ENCODE measurements at places on chromosomes 7 and 10.

GRCh38 chr7:127781081-127781480, 129.1 kb downstream of the SND1 start:
- DNase-seq, result no peak

- no peak for DNase-seq
Measured at GRCh38 chr7:106058928-106059324, 53.2 kb downstream of the SYPL1 start.

DNA sequence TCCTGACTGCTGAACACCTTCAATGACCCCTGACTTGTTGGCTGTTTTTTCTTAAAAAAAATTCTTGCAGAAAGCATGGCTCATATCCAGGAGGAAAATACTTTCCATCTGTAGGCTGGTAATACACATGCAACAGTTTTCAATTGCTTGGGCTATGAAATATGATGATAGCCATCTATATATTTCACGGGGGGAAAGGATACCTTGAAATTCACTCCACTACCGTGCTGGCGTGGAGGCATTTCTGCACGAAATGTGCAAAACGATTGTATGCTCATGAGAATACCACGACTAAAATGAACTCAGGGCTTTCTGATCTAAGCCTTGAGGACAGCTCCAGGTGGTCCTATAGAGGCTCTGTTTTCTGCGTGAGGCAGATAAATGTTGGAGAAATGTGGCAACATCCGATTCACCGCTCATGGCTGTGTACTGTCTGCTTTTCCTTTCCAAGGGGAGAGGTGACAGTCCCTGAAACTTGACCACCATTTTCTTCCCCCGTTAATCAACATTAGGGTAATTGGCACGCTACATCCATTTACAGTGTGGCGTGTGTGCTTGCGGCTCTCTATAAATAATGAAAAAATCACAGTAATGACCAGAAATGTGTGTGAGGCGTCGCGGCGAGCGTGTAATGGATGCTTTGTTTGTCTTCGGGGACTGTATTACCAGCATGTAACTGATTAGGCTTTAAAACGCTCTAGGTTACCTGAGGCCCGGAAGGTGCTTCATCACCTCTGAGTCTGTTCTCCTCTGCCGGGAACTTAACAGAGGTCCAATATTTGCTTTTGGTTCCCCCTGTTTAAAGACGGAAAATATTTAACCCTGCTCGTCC, 12.8 kb upstream of the CARD11 start:
- DNase-seq, result no peak

GRCh38 chr7:20172736-20173334, 44.3 kb downstream of the MACC1 start:
- DNase-seq, result peak; percentile 9

DNA sequence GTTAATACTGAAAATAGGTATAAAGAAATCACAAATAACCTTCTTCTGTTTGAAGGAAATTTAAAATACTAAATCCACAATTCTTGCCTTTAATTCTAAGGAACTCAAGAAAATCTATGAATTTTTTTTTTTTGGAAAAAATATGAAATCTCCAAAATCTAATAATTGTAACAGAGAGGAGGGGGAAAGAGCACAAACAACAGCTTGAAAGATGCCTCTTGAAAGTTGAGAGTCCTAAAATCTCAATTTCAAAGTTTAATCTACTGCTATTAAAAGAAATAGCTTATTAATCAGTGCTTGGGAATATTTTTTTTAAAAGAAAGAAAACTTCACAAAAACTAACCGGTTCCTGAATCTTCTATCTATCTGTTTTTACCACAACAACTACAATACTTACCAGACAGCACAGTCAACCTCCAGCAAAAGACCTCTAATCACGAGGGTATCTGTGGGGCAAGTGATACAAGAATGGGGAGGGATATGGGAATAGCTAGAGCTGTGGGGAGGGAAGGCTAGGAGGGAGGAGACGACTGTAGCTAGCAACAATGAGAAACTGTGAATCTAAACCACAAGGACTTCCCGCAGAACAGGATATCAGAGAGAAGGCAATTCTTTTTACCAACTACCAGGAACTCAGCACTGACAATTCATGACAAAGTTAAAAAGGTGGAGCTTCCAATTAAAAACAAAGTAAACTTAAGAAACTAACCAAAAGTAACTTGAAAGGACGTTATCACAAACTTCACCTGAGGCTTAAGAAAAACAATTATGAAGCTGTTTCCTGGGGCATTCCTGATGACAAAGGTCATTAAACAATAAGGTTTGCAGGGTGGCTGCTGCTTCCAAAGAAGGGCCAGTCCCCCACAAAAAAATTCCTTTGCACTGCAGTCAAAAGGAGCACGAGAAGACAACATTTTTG, at the start of gene USP54:
Gene USP54 (minus strand): TSS at position 462 of the 919 bp plus-strand sequence. CDS start 15,684 bp downstream, outside the sequence.
- DNase-seq, result no peak

- no peak for DNase-seq
Measured at GRCh38 chr10:45379891-45380540, 6.0 kb downstream of the ALOX5 start.

DNA sequence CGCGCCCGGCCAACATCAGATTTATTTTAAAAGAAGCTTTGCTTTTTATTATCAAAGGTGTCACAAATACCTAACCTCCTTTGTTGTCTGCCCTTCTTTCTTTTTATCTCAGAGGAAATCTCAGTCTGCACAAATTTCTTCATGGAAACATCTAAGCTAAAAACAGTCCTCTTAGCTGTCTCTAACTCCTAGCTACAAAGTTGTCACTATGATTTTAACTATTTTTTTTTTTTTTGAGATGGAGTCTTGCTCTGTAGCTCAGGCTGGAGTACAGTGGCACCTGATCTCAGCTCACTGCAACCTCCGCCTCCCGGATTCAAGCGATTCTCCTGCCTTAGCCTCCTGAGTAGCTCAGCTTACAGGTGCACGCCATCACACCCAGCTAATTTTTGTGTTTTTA, 7.3 kb downstream of the TRA2A start:
- DNase-seq, result no peak

GRCh38 chr10:20473023-20473760, 423.9 kb downstream of the NEBL start:
- DNase-seq, result no peak

GRCh38 chr7:46908770-46909169, 673.1 kb downstream of the TNS3 start:
- DNase-seq, result no peak

DNA sequence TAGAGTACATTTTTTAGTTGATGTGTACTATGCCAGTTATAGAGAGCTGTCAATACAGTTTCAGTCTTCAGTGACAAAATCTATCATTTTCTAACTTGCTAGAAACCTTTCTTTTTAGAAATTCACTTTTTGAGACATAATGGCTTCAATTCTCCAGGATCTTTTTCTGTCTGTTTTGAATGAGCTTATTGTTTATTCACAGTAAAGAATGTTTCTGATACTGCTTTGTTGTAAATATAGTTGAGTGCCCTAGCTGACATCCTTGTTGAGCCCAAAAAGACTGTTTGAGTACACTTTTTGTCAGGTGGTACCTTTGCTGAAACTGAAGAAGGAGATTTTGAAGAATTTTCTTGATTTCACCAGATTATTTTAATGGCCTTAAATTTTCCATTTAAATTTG, 139.9 kb downstream of the PPP1R9A start:
- no peak for DNase-seq

GRCh38 chr7:22219739-22220493, 137.0 kb downstream of the RAPGEF5 start:
- DNase-seq, result no peak

- no peak for DNase-seq
Measured at GRCh38 chr7:12945901-12946300, 258.5 kb downstream of the ARL4A start.

- DNase-seq, result no peak
Measured at GRCh38 chr10:126036515-126036914, 140.2 kb downstream of the FANK1 start.

GRCh38 chr7:19104811-19105210, 12.6 kb downstream of the TWIST1 start:
- no peak for DNase-seq

- no peak for DNase-seq
Measured at GRCh38 chr7:140145709-140146108, 31.1 kb downstream of the KDM7A start.

DNA sequence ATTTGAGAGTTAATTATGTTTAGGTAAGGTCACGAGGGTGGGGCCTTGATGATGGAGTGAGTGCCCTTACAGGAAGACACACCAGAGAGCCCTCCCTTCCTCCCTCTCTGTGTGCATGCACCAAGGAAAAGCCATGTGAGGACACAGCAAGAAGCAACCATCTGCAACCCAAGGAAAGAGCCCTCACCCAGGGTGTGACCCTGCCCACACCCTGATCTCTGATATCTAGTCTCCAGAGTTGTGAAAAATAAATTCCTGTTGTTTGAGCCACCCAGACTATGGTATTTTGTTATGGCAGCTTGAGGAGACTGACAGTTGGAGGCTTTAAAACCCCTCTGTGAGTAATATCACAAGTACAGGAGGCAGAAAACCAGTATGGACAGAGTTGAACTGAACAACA, 15.0 kb upstream of the MCM10 start:
- DNase-seq, result no peak

- no peak for DNase-seq
Measured at GRCh38 chr7:83366629-83367028, 203.9 kb upstream of the PCLO start.

DNA sequence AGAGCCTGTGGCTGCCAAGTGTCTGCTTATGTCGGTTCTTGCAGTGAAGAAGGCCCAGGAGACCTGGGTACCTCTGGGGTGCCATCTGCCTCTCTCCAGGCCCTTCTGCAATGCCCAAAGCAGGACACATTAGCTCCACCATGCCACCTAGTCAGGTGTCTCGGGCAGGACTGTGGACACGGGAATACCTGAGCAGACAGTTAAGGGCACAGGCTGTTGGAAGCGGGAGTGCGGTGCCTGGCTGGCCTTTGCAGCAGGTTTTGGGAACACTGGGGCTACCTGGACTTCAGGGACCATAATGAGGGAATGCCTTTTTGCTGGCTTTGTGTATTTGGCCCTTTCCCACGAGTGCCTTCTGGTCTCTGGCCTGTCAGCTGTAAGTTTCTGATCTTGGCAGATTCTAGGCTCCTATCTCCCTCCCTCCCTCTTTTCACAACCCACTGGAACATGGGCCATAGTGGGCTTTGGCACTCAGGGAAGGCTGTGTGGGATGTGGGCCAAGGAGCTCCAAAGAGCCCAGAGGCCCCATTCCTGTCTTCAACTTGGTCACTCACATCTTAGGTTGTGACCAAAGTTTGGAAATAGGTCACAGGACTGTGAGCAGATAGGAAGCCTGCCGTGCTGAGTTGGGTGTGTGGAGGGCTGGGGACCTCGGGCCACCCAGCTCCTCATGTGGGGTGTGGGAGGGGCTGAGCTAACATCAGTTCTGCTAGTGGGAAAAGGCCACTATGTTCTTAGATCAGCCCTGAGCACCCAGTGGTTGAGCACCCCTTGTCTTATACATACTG, 41.5 kb upstream of the CXCL12 start:
- no peak for DNase-seq

DNA sequence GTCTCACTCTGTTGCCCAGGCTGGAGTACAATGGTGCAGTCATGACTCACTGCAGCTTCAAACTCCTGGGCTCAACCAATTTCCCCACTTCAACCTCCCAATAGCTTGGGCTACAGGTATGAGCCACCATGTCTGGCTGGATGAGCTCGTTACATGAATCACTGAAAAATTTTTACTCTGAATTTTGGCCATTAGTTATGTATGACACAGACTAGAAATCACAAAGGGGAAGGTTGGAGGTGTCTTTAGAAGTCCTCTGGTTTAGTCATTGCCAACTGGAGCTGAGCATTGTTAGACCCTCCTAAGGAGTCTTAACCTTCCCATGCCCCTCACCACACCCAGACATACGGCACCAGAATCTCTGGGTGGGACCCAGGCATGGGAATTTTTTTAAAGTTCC, 34.7 kb downstream of the SVIL start:
- DNase-seq, result no peak

DNA sequence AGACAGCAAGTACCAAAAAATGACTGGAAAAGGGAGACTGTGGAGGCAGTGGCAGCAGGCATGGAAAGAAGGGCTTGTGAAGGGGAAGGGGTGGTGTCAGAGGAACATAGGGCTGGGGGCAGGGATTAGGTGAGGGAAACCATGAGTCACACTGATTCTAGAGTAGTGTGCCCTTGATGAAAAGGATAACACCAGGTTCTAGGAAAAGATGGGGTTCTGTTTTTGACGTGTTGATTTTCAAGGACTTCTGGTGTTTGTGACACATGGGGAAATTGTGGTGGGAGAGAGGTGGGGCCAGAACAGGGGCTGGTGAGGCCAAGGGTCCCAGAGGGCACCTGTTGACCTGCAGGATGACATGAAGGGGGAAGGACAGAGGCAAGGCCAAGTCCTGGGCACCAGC, 57.1 kb downstream of the FIGNL1 start:
- peak; percentile 53 for DNase-seq

GRCh38 chr10:78752221-78752620, 316.5 kb upstream of the ZMIZ1 start:
- DNase-seq, result no peak

DNA sequence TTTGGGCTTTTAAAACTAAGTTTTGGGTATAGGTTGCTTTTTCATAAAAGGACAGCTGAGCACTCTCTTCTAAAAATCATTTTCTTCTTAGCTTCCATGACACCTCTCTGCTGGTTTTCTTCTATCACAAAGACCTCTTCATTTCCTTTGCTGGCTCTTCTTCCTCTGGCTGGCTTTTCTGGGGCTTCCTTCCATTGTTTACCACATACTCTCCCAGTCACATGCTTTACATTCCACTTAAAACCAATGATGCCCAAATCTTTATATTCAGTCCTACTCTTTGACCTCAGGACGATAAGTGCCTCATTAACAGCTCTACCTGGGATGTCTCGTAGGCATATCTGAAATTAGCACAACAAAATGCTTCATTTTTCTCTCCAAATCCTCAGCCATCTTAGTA, 26.8 kb downstream of the FAM133B start:
- DNase-seq, result no peak

- no peak for DNase-seq
Measured at GRCh38 chr7:158160199-158160598, 427.4 kb downstream of the PTPRN2 start.

DNA sequence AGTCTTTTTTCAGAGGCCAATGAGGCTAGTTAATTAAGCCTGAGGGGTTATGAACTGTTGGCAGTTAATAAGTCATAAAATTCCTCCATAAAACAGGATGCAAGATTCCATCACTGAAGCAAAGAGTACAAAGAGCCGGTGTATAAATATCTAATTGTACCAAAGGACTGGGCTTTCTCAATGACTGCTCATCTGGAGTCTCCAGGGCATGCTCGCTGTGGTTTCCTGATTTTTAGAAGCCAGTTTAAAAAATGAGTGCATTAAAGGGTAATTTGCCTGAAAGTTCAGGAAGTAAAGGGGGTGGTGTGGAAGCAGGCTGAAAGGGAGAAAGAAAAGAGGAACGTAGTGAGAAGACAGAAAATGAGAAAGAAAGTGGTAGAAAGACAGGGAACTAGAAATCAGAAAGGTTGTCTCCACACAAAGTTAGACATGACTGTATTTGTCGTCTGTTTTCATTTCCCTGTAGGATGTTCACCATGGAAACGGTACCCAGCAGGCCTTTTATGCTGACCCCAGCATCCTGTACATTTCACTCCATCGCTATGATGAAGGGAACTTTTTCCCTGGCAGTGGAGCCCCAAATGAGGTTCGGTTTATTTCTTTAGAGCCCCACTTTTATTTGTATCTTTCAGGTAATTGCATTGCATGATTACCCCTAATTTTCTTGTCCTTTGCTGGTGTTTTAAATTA, 282.3 kb downstream of the TWIST1 start:
- no peak for DNase-seq

GRCh38 chr10:1519391-1519790, 217.9 kb downstream of the ADARB2 start:
- no peak for DNase-seq

Measured in stimulated activated naive CD8-positive, alpha-beta T cell treated with anti-CD3 and anti-CD28 coated beads, Interleukin-15, amount 100 ng/mL, for 72 hours (primary cell).